Activated effector memory CD4-positive, alpha-beta T cell treated with Interleukin-2 at 50 U/mL for 16 hours (primary cell): ENCODE measurements at places on chromosomes 12 and 14.
A peak's percentile ranks its signal among the peaks of the same experiment; 100 is the strongest.

- DNase-seq, result no peak
Observed at GRCh38 chr12:87943023-87943422, 86.2 kb downstream of the C12orf50 start.

DNA sequence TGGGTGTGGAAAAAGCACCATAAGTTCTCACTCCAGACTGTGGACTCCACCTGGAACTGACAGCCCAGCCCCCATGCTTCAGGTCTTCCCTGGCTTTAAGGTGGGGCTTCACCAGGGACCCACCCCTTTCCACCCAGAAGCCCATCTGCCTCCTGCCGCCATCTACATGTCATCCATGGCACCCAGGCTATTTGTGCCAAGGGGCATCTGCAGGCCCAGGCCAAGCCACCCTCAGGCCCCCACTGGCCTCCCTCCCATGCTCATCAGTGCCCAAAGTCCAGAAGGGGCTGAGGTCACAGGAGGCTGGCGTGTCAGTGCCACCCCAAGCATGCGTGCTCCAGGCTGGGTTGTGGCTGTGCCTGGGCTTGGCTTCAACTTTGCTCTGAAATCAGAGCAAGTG is 212.2 kb upstream of the DIO3 start:
- no peak for DNase-seq

DNA sequence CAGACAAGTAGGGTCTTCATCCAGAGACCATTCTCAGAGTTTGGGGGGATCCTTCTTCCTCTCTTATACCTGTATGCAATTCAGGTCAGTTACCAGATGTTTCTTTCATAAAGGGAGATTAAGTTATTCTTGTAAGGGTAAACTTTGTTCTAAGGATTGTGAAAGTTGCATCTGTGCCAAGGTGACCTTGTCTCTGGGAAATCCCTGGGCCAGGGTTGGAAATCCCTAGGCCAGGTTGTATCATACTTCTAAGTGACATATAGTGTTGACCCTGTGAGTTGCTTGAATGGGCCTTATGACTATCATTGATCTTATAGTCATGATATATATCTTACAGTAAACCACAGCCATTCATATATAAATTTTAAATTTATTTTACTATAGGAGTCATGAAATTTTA is 436.9 kb downstream of the RMST start:
- DNase-seq, result no peak

- no peak for DNase-seq
Observed at GRCh38 chr14:71647086-71647784, 285.0 kb upstream of the RGS6 start.

- DNase-seq, result no peak
Observed at GRCh38 chr12:15453613-15454012, 131.3 kb downstream of the PTPRO start.

DNA sequence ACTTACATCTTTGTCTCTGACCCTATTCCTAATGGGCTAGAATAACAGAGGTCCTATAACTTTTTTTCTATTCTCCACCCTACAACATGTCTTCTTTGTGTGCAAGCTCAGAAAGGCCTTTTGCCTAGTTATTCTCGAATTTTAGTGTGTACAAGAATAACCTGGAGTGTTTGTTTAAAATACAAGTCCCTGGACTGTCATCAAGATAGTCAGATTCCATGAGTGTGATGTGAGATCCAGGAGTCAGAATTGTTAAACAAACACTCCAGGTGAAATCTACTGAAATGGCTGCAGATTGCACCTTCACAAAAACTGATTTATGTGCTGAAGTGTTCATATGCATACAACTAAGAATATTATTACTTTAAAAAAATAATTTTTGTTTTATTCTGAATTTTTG is 114.4 kb upstream of the DIO2 start:
- DNase-seq, result no peak

GRCh38 chr14:29865299-29865698 is 62.3 kb downstream of the PRKD1 start:
- DNase-seq, result no peak

DNA sequence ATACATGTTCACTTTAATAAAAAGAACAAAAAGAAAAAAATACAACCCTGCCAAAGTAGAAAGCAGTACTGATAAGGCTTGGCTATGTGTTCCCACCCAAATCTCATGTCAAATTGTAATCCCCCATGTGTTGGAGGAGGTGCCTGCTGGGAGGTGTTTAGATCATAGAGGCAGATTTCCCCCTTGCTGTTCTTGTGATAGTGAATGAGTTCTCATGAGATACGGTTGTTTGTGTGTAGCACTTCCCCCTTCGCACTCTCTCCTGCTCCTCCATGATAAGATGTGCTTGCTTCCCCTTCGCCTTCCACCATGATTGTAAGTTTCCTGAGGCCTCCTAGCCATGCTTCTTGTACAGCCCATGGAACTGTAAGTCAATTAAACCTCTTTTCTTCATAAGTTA is 59.9 kb downstream of the USP15 start:
- no peak for DNase-seq

GRCh38 chr12:76980196-76980595 is 85.2 kb downstream of the E2F7 start:
- DNase-seq, result no peak

- DNase-seq, result no peak
Observed at GRCh38 chr12:92155733-92156132, 10.1 kb upstream of the BTG1 start.

DNA sequence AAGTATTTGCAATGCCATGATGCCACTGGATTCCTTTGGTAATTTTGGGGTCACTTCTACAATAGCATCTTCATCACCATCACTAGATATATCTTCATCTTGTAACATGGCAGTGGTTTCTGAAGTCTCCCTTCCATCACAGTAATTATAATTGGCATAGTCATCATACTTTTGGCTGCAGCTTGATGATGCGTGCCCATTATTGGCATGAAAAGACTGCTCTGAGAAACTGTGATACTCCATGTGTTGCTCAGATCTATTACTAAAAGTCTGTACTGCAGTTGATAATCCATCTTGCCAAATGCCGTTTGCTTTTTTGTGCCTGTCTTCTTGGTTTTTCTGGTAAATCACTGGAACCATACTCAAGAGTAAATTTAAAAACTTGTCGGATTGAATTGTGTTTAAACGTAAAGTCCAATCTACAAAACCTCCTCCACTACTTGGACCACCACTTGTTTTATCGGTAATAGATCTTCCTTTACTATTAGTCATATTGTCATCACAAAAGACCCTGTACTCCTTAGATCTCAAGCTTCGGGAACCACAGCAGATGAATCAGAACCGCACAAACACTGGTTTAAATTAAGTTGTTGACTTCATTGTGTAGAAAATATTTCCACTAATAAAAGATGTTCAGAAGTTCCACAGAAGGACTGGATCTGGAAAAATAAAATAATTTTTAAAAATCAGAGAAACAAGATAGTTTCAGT is 29.9 kb downstream of the SLC41A2 start:
- DNase-seq, result no peak

- no peak for DNase-seq
Observed at GRCh38 chr12:101107032-101107763, 102.8 kb downstream of the SLC5A8 start.

GRCh38 chr14:83395321-83395720 is 1861.7 kb upstream of the SEL1L start:
- no peak for DNase-seq

DNA sequence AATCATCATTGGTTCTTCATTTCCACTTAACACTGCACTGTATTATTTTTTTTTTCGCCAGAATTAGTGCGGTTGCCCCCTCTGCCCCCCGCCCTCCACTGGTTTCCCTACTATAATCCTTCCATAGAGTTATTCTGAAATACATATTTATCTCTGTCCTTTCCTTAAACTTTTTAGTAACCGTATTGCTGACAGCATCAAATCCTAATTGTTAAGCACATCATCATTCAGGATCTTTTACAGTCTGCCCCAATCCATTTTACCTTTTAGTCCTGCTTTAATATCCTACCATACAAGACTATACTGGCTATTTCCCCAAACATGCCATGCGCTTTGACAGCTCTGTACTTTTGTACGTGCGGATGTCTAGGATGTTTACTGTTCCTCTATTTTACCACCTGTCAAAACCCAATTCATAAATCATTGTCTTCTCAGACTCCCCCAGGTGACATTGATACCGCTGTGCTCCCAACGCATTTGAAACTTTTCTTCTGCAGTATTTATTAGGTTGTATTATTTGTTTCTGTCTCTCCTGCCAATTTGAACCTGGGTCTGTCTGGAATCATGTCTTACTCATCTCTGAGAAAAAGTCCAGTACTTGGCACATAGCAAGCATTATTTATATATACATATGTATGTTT is 1.0 kb downstream of the FGFR1OP2 start:
- no peak for DNase-seq

DNA sequence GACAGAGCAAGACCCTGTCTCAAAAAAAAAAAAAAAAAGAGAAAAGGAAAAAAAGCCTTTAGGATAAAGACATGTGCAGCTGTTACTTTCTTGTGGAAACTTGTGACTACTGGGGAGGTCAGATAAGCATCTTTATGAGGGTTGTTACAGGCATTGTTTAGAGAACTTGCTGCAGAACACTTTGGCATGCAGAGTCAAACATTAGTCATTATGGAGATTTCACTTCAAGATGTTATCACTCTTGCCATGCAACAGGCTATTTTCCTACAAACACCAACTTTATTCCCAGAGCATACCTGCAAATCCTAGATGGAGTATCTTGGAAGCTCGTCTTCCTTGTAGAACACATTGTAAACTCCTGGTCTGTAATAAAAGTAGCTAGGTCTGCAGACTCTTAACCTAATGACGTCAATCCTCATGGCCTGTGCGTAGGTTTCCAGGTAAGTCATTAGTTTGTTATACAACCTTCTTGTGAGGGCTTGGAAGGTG is 36.3 kb upstream of the WDR89 start:
- DNase-seq, result no peak

- DNase-seq, result no peak
Observed at GRCh38 chr12:69686731-69687130, 12.4 kb downstream of the BEST3 start.

DNA sequence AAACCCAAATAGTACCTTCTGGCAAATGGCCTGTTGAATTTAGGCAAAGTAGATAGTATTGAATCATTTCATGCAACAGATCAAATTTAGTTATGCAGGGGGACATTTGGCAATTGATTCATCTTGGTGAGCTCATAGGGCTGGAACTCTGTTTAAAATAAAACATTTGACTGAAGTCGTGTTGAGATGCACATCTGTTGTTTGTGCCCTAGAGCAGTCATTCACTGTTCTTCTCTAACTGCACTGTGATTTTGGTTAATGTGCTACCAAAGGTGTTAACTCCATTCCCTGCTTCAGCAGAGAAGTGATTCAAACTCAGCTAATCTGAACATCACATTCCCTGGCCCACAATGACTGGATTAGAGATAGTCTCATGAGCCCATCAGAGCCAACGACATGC is 44.0 kb upstream of the CSRP2 start:
- no peak for DNase-seq

GRCh38 chr14:79118291-79118690 is 948.1 kb downstream of the NRXN3 start:
- DNase-seq, result no peak

DNA sequence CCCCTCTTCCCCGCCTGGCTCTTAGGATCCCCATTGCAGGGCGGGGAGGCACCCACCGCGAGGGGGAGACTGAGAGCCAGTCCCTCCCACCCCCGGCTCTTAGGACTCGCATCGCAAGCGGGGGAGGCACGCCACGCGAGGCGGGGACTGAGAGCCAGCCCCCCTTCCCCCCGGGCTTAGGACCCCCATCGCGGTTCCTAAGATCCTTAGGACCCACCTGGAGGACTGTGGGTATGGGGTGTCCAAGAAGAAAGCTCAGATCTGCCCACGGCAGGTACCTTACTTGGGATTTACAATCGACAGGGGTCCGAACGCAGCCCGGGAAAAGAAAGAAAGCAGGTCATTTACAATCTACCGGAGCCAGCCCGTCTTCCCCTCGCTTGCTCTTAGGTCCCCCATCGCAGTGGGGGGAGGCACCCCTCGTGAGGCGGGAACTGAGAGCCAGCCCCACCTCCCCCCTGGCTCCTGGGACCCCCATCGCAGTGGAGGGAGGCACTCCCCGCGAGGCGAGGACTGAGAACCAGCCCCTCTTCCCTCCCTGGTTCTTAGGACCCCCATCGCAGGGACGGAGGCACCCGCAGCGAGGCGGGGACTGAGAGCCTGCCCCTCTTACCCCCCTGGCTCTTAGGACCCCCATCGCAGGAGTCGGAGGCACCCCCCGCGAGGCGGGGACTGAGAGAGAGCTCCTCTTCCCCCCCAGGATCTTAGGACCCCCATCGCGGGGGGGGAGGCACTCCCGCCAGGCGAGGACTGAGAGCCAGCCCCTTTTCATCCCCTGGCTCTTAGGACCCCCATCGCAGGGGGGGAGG is 43.7 kb downstream of the DDX11 start:
- peak; percentile 38 for DNase-seq

- peak; percentile 13 for DNase-seq
Observed at GRCh38 chr12:6367065-6367968, 8.0 kb downstream of the SCNN1A start.

DNA sequence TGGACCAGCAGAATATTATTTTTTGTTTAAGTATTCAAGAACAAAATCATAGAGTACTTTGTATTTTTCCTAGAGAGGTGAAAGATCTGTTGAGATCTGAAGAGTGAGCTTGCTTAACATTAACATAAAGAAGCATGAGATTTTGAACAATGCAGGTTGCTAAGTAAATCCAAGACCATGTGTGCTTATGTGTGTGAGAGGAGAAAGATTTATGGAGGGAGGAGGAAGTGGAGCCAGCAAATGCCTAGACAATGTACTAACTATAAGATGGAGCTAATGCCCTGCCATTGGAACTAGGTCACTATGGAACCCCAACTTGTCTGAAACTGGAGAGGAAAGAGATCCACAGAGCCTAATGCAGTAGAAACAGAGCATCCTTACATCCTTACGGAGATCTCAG is 13.3 kb downstream of the FAM161B start:
- DNase-seq, result no peak

DNA sequence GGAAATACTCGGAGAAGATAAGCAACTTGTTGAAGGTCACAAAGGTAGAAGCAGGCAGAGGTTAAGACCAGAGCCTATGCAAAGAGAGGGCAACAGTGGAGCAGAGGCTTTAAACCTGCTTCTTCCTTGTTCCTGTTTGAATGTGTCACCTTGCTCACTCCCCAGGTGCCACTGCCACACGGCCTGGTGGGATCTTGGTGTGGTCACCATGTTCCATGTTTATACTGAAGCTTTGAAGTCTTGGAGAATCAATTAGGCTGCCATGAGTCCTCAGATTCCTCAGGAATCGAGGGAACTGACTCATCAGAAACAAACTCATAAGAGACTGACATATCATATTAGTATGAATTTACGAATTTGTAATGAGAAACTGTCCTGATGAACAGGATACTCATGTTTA is 46.8 kb downstream of the IQSEC3 start:
- no peak for DNase-seq
